Epithelial cell of prostate (primary cell): ENCODE measurements at places on chromosomes 6 and 20.

DNA sequence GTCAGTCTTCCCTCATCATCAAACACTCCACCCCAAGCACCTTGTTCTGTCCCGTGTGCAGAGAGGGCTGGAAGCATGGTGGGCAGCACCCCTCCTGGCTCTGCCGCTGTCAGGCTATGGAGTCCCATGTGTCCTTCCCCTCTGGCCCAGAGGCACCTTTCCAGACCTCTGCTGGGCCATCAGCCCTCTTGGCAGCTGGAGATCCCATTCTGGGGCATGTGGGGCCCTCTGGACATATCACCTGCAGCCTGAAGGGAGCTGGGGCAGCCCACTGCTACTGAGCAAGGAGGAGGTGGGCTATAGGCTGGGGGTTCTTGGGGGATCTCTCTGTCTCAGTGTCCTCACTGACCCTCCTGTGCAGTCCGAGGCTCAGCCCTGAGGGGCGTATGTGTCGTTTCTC lies 42.2 kb downstream of the SUN5 start:
- DNase-seq = no peak

DNA sequence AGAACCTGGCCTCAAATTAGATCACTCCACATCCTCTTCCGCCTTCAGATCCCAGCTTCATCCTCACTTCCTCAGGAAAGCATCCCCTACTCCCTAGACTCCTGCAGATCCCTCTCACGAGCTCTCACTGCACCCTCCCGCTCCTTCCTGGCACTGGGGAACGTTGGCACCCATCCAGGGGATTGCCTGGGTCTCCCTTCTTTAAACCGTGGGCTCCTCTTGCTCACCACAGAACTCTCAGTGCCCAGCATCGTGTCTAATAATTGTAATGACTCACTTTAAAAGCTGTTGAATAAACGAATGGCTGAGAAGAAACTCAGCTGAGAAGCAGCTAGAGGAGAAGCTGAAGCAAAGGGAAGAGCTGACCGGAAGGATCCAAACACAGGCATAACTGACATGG lies 20.4 kb downstream of the ZC3H12D start:
- DNase-seq = no peak

- DNase-seq = no peak
These were observed 1.4 kb upstream of the PTPRA start for GRCh38 chr20:2871661-2872458.

DNA sequence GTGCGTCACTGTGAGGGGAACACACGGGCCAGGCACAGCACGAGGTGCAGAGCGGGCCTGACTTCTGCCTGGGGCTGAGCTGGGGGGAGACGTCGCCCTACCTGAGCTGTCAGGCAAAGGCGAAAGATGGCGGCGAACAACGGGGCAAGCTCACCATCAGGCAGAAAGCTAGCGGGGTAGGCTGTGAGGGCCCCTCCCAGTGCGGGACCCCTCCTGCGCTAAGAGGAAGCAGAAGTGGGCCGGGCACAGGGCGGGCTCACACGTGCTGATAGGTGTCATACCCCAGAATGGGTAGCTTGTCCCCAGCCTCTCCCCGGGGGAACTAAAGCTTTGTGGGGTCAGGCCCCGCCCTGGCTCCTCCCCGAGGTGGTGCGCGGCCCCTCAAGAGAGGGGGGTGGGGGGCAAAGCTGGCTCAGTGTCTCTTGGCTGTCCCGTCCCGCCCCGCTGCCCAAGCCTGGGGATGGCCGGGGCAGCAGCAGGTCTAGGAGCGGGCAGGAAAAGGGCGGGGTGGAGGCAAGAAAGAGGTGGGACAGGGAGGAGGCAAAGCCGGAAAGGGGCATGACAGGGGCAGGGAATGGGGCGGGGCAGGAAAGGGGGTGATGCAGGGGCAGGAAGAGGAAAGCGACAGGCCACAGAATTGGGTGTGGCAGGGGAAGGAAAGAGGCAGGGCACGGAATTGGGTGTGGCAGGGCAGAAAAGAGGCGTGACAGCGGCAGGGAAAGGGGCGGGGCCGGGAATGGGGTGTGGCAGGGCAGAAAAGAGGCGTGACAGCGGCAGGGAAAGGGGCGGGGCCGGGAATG lies 14.7 kb downstream of the UCKL1 start:
- DNase-seq = no peak

GRCh38 chr20:62360854-62361798 lies 6.0 kb downstream of the LAMA5 start:
- DNase-seq = no peak
